ENCODE measurements at places on chromosomes 3 and 15.

GRCh38 chr3:139120086-139121056, 75.7 kb upstream of the PRR23C start:
- no peak for DNase-seq

GRCh38 chr3:104523136-104523535, 843.6 kb upstream of the ALCAM start:
- no peak for DNase-seq

GRCh38 chr3:112774293-112774926, 72.3 kb downstream of the CD200R1L start:
- DNase-seq = no peak

DNA sequence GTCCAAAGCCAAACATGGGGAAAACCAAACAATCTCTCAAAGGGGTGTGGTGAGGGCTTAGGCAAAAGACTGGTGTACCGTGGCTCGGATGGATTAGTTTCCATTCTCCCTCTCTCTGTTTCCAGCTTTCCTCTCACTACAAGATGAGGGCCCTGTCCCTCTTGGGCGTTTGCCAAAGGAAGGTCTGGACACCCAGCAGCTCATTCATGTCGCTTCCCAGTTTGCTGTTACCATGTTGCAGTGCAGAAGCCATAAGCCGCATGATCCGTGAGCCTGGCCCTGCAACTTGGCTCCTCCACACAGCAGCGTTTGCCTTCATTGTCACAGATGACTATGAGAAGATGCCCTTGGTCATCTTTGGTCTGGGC, 92.2 kb downstream of the APBA2 start:
- DNase-seq = no peak

- DNase-seq = no peak
These were observed 35.4 kb downstream of the PXYLP1 start for GRCh38 chr3:141266797-141267555.

- DNase-seq = no peak
These were observed 27.7 kb upstream of the ANO10 start for GRCh38 chr3:43649365-43649968.

GRCh38 chr3:129994883-129995559, 20.5 kb downstream of the TRH start:
- DNase-seq = no peak

GRCh38 chr3:4997946-4998345, 18.7 kb downstream of the BHLHE40 start:
- DNase-seq = no peak

- DNase-seq = no peak
These were observed 4.5 kb upstream of the GJD2 start for GRCh38 chr15:34759347-34759746.

DNA sequence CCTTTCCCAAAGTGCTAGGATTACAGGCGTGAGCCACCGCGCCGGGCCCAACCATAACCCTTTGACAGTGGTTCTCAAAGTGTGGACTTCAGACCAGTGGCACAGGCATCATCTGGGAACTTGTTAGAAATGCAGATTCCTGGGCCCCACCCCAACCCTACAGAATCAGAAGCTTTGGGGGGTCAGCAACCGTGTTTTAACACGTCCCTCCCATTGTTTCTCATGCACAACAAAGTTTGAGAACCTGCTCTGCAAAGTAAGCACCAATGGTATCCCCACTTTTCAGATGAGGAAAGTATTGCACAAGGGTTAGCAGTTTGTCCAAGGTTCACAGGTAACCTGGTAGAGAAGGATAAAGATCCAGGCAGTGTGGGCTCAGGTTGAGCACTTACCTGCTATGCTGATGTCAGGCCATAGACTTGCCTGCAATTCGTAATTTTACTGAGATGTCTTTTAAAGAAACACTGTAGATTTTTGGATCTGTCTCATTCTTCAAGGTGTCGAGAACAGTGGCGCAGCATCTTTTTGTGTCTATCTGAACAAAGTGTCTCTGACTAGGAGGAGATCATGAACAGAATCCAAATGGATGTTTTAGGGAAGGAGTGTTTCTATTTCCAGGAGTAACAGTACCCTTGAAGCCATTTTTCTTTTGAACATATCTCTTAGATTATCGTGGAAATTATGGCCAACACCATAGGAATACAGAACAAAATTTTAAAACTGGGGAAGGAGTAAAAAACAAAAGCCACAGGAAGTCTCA, 2.5 kb downstream of the GXYLT2 start:
- no peak for DNase-seq

DNA sequence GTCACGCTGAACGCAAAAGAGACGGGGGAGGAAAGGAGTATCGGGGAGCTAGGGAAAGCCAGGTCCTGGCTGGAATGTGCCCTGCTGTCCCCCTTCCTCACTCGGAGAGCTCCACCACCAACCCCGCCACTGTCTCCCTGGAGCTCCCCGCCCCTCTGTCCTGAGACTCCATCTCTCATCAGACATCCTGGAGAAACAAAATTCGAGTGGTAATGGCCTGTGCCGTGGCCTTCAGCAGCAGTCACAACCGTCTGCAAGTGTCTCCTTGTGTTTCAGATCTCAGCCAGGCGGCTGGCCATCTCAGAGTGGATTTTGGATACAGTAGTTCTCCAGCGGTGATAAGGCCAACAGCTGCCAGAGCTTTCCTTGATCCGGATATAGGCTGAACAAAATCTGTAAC, 76.9 kb downstream of the OCA2 start:
- DNase-seq = no peak

- no peak for DNase-seq
These were observed 455.6 kb upstream of the RARB start for GRCh38 chr3:24972491-24972890.

DNA sequence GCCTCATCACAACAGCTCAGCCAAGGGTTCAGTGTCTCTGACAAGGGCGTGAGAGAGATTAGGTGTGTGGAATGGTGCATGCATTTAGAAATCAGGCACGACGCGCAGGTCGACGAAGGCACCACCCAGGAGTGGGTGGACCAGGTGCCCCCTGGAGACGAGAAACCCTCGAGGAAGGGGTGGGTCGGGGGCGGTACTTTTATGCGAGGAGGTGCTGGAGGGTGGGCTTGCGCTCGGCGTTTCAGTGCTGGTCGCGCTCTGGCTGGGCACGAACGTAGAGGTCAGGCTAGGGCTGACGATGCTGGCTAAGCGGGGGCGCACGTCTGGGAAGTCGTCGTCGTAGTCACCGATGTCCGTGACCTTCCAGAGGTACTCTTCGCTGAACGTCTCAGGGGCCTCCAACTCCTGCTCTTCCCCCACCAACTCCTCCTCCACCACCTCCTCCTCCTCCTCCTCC, 393 bp downstream of the ERICH6 start:
- DNase-seq = no peak

DNA sequence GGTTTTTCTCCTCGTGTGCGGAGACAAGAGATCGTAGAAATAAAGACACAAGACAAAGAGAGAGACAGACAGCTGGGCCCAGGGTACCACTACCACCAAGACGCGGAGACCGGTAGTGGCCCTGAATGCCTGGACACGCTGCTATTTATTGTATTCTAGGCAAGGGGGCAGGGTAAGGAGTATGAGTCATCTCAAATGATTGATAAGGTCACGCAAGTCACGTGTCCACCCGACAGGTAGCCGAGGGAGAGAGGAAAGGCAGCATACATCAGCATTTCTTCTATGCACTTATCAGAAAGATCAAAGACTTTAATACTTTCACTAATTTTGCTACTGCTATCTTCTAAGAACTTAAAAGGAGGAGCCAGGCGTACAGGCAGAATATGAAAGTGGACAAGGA, 28.2 kb downstream of the MYL3 start:
- DNase-seq = no peak

DNA sequence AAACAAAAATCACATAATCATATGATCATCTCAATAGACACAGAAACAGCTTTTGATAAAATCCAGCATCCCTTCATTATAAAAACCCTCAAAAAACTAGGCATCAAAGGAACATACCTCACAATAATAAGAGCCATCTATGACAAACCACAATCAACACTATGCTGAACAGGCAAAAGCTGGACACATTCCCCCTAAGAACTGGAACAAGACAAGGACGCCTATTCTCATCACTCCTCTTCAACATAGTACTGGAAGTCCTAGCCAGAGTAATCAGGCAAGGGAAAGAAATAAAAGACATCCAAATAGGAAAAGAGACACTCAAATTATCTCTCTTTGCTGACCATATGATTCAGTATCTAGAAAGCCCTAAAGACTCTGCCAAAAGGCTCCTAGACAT, 54.9 kb upstream of the SLC12A8 start:
- no peak for DNase-seq

GRCh38 chr3:131072845-131073244, 46.2 kb downstream of the NEK11 start:
- no peak for DNase-seq

DNA sequence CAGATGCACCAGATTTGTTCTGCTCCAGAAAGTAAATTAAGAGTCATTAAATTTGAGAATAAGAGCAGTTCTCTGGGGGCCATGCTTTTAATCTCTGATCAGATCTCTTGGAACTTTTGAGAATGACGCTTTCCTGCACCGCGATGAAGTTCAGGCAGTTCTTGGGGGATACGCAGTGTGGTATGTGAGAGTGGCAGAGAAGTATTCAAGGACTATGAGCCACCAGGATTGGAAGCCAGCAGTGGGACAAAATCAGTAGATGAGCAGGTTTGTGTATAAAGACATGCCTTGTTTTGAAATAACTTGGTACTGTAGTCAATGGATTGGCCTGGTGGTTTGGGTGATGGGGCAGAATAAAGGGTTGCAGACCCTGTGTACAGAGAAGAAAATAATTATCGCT, 483.6 kb downstream of the ERC2 start:
- DNase-seq = no peak

- no peak for DNase-seq
These were observed 137.6 kb upstream of the TOPAZ1 start for GRCh38 chr3:44104043-44104442.

GRCh38 chr15:26883466-26883865, 16.6 kb downstream of the GABRA5 start:
- no peak for DNase-seq

GRCh38 chr3:146801492-146801891, 196.3 kb upstream of the PLSCR5 start:
- no peak for DNase-seq

GRCh38 chr3:71628522-71628921, 45.0 kb upstream of the FOXP1 start:
- no peak for DNase-seq

DNA sequence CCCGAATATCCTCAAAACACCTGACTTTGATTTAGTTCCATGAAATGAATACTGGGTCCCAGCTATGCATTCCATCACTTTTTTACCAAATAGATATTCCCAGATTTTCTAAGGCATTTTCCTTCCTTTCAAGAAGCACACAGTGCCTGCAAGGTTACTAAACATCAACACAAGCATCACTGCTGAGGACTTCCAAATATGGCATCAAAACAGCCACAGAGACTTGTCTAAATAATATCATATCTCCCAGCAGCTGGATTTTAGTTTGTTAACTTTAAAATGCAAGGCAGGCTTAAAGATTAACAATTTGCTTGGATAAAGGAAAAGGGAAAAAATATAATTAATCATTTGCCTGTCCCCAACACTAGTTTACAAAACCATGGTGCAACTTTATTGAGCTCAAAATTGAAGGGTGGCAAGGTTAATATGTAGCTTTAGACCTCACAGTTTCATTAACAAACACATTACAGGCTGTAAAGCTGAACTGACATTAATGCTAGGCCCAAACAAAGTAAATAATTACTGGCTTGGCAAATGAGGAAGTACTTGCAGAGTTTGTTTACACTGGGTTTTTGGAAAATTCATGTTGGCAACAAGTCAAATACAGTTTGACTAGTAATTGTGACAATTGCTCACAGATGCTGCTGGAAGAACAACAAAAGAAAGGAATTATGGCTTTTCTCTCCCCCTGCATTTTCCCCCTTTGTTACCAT, 401.7 kb upstream of the CDIN1 start:
- no peak for DNase-seq

DNA sequence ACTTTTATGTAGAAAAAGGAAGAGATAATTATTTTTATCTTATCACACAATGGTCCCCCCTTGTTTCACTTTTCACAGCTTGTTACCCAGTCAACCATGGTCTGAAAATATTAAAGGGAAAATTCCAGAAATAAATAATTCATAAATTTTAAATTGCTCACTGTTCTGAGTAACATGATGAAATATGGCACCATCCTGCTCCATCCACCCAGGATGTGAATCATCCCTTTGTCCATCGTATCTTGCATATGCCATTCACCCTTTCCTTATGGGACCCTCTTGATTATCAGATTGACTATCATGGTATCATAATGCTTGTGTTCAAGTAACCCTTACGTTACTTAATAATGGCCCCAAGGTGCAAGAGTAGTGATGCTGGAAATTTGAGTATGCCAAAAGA, 43.7 kb downstream of the ANKRD28 start:
- DNase-seq = no peak

GRCh38 chr3:58006661-58007060, 1.6 kb upstream of the FLNB start:
- DNase-seq = no peak

DNA sequence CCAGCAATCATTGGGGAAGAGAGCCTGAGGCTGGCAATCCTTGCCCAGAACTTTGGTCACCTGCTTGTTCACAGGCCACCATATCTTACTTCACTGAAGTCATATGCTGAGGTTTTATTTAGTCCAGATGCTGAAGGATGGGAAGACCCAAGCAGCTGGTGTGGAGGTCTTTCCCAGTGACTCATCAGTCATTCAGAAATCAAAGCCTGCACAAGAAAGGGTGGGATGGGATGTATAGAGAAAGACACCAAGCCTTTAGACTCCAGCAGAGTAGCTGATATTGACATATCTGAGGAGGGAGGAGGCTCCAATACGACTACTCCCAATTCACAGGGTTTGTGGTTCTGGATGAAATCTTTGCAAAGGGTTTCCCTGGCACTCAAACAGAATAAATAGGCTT, 13.0 kb upstream of the PHLDB2 start:
- no peak for DNase-seq

DNA sequence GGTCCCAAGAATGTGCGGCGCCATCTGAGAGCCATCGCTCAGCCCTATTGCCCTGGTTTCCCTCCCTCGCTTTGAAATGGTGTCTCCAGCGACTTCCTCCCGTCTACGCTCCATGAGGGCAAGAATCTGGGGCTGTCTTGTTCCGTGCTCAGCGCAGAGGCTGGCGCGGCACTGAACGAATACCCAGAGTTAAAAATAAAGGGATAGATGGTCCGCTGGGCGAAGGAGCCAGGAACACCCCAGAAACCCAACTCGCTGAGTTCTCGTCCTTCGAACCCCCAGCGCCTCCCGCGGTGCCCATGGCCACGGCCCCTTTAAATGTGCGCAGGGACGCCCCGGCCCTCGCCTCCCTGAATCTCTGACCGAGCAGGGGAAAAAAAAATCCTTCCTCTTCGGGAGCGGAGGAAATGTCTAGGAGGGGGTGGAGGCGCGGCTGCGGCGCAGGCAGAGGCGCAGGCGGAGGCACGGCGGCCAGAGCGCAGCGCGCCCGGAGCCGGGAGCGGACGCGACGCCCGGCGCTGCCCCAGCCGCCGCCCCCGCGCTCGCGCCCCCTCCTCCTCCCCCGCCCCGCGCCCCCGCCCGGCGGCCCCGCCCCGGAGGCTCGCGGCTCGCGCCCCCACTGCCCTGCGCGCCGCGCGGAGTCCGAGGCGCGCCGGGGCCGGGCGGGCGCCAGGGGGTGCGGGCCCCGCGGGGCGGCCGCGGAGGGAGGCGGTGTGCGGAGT, 8.5 kb upstream of the FGD5 start:
- DNase-seq = no peak

Data from 8988T (cell line).